ENCODE measurements at places on chromosomes 4 and X.
A peak's percentile ranks its signal among the peaks of the same experiment; 100 is the strongest.

GRCh38 chr4:70706044-70706461 is 15.7 kb upstream of the RUFY3 start:
- no peak for DNase-seq

- no peak for DNase-seq
Observed at GRCh38 chr4:106104276-106104675, 209.0 kb downstream of the NPNT start.

- DNase-seq, result no peak
Observed at GRCh38 chr4:169756971-169757574, 671 bp downstream of the HPF1 start.

DNA sequence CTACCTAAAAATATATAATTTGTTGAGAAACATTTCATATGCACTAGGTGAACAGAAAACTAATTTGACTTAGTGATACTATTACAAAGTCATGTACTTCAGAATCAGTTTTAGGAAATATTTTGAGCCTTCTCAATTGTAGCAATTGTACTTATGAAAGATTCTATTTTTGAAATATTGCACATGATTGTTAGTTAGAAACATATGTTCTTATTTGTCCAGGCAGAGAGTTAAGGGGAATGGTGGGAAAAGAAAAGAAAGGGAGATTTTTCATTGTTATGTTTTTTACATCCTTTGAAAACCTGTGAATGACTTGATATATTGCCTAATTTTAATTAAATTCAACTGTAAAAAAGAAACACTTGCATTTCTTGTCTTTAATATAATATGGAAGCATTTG is 66.0 kb downstream of the GLRB start:
- DNase-seq, result no peak

DNA sequence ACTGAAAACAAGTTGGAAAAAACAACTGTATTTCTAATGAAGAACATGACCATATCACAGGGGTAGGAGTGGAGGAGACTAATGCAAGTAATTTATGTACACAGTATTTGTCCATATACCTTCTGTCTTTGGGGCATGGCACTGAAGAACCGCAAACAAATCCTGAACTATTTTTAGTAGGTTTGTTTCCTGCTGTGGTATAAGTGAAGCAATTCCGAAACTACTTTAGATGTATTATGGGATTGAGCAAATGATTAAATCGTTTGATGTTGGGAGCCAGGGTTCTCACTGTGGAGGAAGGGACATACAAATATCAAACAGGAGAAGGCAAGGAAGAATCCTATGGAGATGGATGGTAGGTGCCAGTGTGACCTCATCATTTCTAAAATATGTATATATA is 18.9 kb upstream of the SH3KBP1 start:
- DNase-seq, result no peak

DNA sequence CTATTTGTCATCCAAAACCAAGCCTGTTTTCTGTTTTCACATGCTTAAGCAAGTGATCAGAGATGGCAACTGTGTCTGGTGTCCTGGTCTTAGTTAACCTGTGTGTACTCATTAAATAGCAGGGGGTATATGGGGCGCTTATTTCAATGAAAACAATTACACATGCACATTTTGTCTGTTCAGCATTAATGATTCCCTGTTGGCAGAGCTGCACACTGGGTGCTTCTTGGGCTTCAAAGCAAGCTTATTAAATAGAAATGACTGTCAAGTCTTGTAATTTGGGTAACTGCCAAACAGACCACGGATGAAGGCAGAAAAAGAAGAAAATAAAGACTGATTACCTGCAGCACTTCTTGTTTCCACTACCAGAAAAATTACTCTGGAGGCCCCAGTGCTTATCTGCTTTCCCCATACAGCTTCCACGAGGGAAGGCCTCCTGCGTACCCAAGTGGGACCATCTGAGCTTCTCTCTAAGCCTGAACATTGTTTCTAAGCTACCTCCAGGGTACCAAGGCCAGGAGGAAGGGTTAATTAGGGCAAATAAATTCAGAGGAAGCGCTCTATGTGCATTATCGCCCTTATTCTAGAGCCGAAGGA is 107.2 kb upstream of the TBL1X start:
- no peak for DNase-seq

GRCh38 chr4:2484993-2485392 is 16.1 kb downstream of the RNF4 start:
- DNase-seq, result no peak

- DNase-seq, result peak; percentile 12
Observed at GRCh38 chr4:124904723-124905388, 192.3 kb upstream of the ANKRD50 start.

GRCh38 chr4:26474551-26474950 is 15.7 kb downstream of the CCKAR start:
- DNase-seq, result no peak

- peak; percentile 27 for DNase-seq
Observed at GRCh38 chr4:44447563-44448504, 775 bp downstream of the KCTD8 start.

GRCh38 chrX:13894888-13895565 is 78.1 kb upstream of the GPM6B start:
- no peak for DNase-seq

GRCh38 chr4:16416601-16417000 is 190.3 kb upstream of the TAPT1 start:
- DNase-seq, result no peak
